ENCODE measurements at places on chromosomes 1 and 21.

DNA sequence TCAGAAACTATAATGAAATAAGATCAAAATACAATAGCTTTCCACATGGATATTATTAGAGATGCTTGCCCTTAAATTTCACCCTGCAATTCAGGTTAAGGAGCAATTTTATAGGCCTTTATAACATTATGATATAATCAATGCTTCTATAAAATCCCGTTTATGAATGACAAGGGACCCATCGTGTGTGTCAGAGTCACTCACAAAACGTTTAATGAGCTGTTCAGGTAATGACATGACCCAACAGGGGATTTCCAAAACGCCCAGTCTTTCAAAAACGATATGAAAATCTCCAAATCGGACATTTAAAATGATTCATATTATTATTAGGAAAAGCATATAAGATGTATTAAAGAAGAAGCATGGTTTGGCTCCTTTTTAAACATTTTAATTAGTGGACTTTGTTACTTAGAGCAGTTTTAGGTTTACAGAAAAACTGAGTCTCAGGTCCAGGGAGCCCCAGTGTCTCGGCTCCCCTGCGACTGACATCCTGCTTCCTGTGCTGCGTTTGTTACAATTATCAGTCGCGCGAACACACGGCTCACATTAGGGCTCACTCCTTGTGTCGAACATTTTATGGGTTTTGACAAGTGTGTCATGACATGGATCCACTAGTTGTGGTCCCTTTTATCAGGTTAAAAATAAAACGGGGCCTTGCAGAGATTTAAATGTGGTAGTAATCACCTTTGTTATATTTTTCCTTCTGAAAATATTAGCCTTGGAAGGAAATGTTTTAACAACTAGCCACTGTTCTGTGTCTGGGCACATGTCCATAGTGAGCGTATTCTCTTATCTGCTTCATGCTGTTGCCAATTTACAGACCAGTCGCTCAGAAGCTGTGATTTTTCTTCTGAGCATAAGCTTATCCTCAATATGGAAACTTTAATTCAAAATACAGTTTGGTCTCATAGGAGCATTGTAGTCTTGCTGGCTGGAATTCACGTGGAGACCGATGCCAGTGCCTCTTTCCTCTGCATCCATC lies 52.0 kb upstream of the POFUT2 start:
- DNase-seq: no peak

GRCh38 chr1:54996359-54996868 lies 2.3 kb upstream of the BSND start:
- DNase-seq: peak; percentile 6

GRCh38 chr21:36463991-36464390 lies 15.9 kb downstream of the CLDN14 start:
- no peak for DNase-seq

- peak; percentile 69 for DNase-seq
Observed at GRCh38 chr1:61453111-61453961, 271.6 kb downstream of the TM2D1 start.

DNA sequence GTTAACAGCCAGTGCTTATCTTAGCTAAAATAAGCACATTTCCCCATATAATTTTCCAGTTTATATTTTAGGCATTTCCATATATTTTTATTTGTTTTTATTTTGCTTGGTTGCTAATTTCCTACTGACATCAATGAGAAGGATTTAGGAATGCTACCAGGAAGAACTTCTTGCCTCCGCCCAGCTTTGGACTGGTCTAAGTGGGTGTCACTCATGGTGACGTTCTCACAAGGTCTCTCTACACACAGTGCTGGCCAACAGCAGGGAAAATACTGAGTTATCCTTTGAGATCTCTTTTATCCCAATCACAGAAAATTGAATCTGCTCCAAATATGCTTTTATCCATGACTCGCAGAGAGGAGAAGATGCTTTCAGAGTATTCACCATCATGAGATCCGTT lies 13.2 kb downstream of the MX1 start:
- no peak for DNase-seq

DNA sequence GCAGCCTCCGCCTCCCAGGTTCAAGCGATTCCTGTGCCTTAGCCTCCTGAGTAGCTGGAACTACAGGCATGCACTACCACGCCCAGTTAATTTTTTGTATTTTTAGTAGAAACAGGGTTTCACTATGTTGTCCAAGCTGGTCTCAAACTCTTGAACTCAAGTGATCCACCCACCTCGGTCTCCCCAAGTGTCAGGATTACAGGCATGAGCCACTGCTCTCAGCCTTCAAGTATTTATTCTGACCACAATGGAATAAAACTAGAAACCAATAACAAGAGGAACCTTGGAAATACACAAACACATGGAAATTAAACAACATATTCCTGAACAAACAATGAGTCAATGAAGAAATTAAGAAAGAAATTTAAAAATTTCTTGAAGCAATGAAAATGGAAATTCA lies 32.7 kb upstream of the DR1 start:
- no peak for DNase-seq

DNA sequence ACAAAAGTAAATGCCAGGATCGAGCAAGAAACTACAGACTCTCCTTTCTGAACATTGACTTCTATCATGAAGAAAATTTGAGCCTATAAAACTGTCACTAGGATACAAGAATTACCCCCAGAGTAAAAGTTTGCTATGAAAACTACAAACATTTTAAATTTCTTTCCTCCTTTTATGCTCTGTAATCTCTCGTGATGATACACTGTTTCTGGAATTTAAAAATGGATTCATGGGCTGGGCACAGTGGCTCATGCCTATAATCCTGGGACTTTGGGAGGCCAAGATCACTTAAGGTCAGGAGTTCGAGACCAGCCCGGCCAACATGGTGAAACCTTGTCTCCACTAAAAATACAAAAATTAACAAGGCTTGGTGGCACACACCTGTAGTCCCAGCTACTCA lies 181.3 kb downstream of the ZNF281 start:
- DNase-seq: no peak

DNA sequence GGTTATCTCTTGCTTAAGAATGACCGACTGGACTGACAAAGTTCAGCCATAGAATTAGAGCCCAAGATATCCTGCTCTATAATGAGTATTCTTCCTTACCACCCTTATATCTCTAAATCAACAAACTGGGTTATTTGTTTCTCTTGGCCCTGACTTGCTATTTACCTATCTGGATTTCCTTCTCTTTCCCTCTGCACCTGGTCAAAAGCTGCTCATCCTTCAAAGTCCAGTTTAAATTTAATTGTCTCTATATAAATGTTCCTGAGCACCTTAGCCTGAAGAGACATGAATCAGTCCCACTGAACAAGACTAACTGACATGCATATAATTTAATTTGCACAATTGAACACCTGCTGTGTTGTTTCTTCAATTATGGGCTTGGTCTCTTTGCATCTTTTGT lies 127.1 kb upstream of the KCNJ15 start:
- DNase-seq: no peak

DNA sequence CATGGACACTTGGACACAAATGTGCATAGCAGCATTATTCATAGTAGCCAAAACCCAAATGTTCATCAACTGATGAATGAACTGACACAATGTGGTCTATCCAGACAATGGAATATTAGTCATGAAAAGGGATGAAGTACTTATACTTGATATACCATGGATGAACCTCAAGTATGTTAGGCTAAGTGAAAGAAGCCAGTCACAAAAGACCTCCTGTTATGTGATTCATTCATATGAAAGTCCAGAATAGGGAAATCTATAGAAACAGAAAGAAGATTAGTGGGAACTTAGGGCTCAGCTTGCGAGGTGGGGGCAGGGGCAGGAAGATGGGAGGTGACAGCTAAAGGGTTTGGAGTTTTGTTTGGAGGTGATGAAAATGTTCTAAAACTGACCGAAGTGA lies 7.4 kb downstream of the KCNE1 start:
- no peak for DNase-seq

DNA sequence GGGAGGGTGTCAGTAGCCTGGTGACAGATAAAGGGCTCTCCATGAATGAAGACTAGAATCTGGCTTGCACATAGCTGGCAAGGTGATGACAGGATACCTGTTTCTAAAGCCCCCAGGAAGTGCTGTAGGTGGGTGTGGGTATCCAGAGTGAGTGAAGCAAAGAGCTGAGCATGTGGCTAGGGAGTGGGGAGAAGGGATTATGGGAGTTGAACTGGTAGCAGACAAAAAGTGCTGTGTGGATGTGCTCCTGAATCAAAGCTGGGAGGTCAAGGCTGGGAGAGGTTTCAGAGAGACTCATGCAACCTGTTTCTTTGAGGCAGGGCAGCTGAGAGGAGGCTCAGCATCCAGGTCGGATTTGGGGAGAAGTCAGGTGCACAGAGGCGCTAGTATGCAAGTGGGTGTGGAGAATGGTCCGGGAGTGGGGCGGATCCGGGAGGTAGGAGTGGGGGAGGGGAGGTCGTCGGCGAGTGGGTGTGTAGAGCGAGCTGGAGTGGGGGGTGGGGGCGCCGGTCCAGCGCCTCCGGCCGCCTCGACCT lies 600 bp downstream of the ASTN1 start:
- peak; percentile 12 for DNase-seq

DNA sequence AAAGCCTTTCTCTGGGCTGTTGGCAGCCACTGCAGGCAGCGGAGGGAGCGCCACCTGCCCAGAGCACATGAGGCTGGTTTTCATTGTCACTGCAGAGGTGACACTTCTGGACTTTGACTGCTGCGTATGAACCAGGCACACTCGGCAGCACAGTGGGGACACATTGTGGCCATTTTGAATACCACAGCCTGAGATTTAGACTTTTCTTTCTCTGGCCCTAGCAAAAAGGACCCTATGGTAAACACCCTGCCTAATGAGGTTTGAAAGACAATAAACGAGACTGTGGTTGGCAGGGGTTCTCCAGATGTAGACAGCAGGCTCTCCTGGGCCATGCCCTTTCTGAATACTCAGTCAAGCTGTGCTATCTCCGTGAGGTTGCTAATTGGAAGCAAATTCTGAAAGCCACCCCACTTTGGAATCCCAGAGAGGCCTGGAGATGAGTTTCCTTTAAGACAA lies 12.0 kb upstream of the KCNE2 start:
- DNase-seq: peak; percentile 22

DNA sequence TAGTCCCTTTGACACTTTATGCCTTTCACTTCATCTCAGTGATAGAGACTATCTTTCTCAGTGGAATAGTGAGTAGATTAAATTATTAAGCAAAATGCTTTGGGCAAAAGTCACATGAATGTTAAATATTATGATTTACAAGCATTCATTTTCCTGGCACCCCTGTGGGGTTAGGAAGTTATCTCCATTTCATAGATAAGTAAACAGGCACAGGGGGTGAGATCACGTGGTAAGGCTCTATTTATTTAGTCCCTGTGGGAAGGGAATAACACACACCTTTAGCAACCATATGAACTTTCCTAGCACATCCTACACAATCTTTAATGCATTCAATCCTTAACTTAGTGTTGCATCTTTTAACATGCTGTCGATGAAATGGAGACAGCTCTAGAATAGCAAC lies 12.3 kb downstream of the PSMB2 start:
- DNase-seq: no peak

- DNase-seq: no peak
Observed at GRCh38 chr1:109254621-109255096, 5.3 kb downstream of the CELSR2 start.

GRCh38 chr1:178145605-178146004 lies 51.7 kb downstream of the RASAL2 start:
- no peak for DNase-seq

- DNase-seq: peak; percentile 59
Observed at GRCh38 chr1:42177541-42177981, 13.0 kb upstream of the GUCA2A start.

- DNase-seq: no peak
Observed at GRCh38 chr1:173415905-173416450, 61.2 kb upstream of the PRDX6 start.

DNA sequence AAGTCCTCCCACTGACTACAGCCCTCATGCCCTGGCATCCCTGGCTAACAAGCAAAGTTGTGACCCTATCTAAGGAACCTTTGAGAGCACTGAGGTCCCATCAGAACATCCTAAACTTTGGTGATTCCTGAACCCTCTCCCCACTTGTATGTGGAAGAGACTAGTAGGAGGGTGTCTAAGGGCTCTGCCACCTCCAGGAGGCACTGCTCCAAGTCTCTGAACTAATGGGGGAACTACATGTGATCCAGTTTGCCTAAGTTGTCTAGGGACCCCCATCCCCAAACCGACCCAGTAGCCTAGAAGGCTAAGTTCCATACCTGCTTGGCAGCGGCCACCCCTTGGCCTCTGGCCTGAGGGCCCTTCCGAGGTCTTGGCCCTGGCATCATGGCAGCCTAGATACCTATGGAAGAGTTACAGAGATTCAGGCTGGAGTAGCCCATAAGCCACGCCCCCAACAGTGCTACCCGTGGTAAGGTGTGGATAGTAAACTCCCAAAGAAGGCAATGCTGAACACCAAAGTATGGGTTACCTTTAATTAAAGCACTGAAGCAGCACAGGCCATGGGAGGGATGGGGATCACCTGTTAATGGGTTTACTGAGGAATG lies 1.7 kb downstream of the CC2D1B start:
- DNase-seq: no peak

DNA sequence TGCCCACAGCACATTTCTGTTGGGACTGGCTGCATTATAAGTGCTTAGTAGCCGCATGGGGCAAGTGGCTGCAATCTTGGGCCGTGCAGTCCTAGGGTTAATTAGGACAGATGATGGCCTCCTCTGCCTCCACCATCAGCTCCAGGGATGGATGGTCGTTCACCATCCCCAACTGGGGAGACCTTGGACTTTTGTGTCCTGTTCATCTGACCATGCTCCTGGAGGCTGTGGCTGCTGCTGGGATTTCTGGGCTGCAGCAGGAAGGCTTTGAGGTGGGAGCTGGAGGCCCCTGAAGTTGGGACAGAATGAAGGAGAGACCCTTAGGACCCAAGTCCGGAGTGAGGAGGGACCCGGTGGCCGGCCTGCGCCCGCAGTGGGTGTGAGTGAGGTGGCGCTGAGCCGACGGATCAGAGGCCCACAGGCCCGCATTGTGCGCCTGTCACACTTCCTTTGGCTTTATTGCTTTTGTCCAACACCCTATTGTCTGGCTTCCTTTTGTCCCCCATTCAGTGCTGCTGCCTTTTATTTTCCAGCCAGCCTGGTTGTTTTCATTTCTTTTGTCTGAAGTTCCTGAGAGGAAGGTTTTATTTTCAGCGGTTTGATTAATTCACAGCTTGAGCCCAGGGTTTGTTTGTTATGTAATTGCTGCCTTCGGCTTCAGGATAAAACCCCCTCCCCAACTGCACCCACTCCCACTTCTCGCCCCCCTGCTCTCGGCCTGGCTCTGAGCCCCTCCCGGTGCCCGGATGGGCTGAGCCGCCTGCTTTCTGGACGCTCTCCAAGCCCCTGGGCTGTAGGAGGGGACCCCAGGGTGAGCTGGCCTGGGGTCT lies 35.6 kb downstream of the SOX13 start:
- no peak for DNase-seq

- DNase-seq: no peak
Observed at GRCh38 chr1:50441183-50441582, 17.9 kb upstream of the DMRTA2 start.

GRCh38 chr1:67890857-67891256 lies 57.6 kb upstream of the GNG12 start:
- DNase-seq: no peak
